ENCODE measurements at places on chromosomes 11 and 22. TPM values are rescaled to one million over a fixed set of nuclear protein-coding genes. Genes with fewer than 3 reads are reported as not detected.

MMP27 gene
- not detected for total RNA-seq

CLP1 gene
- 15.0 TPM for total RNA-seq

DNA sequence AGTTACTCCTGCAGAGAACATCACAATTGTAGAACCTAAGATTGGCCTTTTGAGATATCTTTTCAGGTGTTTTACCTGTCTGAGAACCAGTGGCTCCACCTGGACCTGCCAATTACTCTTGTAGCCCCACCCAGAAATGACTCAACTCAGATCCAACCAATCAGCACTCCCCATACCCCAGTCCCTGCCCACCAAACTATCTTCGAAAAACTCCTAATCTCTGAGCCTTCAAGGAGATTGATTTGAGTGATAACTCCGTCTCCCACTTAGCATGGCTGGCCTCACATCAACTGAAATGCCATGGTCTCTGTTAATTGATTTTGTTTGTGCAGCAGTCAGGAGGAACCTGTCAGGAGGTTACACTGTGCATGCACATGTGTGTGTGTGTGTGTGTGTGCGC is 103.6 kb downstream of the MTNR1B start:
- H3K27ac ChIP-seq: no peak overlapping the region
- no peak for DNase-seq
- H3K4me3 ChIP-seq: no peak overlapping the region
- no peaks in the 10 kb centered on the region for H3K36me3 ChIP-seq

NRGN gene
- 7.3 TPM for total RNA-seq

SAA1 gene
- 18.9 TPM for total RNA-seq

MMP13 gene
- not detected for total RNA-seq
